ENCODE measurements at places on chromosomes 1 and 21.
A peak's percentile ranks its signal among the peaks of the same experiment; 100 is the strongest.

- DNase-seq = no peak
These were observed 56.2 kb upstream of the NUF2 start for GRCh38 chr1:163265547-163265946.

DNA sequence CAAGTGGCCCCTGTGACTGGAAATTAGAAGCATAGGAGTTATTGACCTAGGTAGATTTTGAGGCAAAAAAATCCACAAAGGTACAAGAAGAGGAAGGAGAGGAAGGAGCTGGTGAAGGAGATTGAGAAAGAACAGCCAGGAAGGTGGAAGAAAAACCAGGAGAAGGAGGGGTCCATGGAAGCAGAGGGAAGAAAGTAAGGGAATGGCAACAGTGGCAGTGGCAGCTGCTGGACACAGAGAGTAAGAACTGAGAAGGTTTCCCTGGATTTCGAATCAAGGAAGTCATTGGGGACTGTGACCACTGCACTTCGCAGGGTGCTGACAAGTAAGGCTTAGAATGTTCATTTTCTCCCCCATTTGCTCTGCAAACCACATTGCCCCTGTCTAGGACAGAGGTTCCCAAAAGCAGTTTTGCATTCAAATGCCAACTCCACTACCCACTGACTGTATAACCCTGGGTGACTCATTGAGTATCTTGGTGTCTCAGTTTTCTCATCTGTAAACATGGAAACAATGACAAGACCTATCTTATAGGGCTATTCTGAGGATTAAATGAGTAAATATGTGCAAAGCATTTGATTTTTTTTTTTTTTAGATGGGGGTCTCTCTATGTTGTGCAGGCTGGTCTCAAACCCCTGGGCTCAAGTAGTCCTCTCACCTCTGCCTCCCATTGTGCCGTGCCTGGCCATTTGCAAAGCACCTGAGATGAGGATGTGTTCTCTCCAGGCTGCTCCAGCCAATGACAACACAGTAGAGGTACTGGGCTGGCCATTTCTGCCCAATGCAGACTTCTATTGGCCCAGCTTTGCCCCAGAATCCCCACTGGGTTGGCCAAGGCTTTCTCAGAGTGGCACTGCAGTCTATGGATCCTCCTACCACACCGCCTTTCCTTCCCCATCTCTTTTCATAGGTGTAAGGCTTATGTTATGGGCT, 9.3 kb upstream of the CAPN2 start:
- DNase-seq = no peak

DNA sequence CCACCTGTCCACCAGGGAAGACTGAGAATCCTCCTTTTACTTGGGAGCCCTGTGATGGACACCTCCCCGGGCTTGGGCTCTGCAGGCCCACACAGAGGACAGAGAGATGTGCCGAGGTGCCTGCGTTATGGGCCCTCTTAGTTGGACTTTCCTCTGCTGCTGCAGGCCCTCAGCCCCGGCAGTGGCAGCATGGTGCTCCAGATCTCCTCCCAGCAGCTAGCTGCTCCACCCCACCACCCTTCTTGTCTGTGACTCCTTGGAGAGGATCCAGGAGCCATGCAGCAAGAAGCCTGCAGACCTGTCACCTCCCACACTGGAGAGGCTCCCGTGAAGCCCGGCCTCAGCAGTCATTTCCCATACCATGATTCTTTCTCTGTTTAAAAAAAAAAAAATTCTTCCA, 27.4 kb downstream of the PHGDH start:
- no peak for DNase-seq

DNA sequence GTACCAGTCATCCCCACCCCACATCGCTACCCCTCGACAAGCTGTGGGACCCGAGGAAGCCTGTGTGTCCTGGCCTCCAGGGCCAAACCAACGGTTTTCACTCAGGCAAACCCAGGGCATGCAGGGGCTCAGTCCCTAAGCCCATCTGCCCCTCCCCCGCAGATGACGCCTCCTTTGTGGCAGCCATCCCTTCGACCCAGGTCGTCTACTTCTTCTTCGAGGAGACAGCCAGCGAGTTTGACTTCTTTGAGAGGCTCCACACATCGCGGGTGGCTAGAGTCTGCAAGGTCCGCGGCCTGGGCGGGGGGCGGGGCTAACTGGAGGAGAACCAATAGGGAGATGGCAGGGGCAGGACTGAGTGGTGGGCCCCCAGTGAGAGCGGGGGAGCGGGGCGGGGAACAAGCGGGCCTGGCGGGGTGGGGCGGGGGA, 7.4 kb downstream of the SEMA4A start:
- DNase-seq = peak; percentile 92

DNA sequence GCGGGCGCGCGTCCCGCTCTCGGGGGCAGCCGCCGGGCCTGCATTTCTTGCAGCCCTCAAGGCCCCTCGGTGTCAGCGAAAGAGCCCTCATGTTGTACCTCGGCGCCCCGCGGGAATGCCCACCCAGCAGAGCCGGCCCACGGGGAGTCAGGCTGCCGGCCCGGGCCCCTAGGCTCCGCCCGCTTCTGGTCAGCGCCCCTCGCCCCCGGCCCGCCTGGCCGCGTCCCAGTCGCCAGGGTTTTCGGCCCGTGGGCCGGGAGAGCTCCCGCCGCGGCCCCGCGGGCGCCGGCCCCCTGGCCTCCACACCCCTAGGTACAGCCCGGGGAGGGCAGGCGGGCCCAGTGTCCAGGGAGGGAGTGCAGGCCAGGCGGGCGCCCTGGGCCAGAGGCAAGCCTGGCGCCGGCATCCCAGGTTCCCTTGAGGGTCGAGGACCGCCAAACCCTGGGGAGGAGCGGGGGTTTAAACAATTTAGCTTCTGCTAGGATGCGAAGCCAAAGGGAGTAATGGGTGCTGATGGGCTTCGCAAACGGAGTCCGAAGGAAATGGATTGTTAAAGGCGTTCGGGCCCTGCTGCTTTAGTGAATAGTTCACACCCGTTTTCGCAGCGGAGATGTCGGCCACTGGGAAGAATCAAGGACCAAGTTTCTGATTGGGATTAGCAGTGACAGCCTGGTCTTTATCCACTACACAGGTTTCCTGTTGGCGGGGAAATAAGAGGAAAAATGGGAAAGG, 486 bp upstream of the KCNA3 start:
- no peak for DNase-seq

- DNase-seq = no peak
These were observed 237.3 kb upstream of the PROX1 start for GRCh38 chr1:213750231-213751063.

DNA sequence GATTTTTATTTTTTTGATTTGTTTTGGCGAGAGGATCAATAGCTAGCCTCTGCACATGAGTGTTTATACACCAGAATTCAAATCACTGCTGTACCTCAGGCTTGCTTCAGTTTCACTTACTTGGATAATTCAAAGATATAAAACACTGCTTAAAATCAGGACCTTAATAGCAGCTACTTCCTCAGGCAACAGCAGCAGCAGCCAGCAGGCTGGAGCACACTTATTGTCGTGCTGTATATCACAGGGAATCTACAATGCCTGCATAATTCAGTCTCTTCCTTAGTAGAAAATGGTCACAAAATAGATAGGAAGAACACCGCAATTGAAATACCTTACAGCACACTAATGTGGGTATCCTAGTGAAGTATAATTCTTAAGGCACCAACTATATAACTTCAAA, 497.3 kb downstream of the NEGR1 start:
- no peak for DNase-seq

- DNase-seq = no peak
These were observed 31.8 kb downstream of the DHRS3 start for GRCh38 chr1:12585951-12586942.

DNA sequence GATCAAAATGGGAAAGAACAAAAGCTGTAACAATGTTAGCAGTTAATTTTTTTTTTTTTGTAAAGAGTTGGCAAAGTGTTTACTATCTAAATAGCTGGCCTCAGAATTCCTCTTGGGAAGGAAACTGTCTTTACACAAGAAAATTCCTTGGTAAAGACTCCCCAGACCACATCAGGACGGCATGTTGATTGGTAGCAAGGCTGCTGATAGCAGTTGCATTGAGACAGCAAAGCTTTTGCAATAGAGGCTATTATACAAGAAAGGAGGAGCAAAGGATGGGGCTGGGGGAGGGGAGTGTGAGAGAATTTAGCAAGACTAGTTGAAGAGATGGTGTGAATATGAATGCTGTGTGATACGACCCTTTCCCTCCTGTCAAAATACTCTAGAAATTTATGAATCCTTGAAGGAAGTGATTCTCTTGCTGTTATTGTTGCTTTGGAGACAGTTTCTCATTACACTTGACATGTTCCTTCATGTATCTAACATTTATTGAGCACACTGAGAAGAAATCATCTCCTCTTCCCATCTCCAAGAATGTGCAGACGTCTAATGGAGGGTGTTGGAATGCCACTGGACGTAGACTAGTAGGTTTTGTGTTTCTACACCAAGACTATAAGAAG, 355.6 kb downstream of the SIPA1L2 start:
- no peak for DNase-seq

DNA sequence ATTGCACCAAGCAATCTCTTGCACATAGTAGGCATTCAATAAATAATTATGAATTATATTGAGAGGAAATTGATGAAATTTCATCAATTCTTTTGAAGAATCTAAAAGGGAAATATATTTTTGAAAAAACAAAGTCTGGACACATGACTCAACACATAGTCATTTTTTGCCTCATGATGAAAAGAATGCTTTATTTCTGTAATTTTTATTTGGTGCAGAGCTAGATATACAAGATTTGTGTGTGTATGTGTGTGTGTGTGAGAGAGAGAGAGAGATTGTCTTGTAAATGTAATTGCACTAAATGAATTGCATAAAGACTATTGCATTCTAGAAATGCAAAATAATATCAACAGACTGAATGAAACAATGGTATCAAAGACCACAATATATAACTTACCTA, 206.2 kb upstream of the C1orf87 start:
- no peak for DNase-seq

GRCh38 chr1:60118085-60118484, 44.5 kb upstream of the C1orf87 start:
- DNase-seq = no peak

DNA sequence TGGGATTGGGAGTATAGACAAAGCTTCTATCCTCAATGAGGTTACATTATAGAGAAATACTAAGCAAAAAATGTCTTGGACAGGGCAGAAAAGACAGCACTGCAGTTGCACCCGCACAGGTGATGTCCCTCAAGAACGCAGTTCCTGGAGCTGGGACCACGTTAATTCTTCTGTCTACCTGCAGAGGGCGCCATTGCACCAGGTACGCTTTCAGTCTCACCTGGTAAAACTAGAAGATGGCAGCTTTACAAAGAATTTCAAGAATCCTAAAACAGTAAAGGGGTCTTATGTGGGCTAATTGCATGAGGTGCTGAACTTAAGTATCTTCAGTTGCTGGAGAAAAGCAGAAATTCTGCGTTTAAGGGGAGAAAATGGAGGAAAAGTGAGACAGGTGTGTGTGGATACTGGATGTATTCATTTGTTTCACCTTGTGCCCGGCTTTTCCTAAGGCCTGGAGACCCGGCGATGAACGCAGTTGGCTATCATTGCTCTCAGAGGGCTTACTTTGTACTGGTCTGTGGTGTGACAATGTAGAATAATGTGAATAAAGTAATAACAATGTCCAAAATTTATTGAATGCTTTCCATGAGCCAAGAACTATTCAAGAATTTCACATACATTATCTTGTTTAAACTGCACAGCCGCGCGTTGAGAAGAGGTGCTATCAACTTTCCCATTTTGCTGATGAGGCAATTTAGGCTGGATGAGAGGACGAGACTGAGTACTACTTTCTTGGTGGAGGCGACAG, 276.3 kb upstream of the GREM2 start:
- DNase-seq = peak; percentile 34

- DNase-seq = no peak
These were observed 237.3 kb downstream of the SLC44A5 start for GRCh38 chr1:75373542-75374159.
